ENCODE measurements at places on chromosomes 6 and 20.

DNA sequence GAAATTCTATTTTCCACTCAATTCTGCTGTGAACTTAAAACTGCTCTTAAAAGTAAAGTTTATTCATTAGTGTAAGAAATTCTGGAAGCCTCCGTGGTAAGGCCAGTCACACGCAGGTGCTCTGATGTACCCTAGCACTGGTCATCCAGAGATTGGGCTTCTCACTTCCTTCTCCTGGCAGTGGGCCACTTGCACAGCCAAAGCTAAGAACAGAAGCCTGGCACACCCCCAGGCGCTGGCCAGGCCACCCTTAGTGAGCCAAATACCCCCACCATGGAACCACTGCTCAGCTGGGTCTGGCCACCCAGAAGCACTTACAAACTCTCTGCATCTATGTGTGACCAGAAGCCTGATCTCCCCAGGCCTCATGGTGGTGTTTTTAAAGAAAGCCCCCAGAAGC is 35.3 kb upstream of the ARFGEF2 start:
- no peak for DNase-seq

GRCh38 chr20:19725814-19726525 is 32.1 kb upstream of the RIN2 start:
- DNase-seq, result no peak

DNA sequence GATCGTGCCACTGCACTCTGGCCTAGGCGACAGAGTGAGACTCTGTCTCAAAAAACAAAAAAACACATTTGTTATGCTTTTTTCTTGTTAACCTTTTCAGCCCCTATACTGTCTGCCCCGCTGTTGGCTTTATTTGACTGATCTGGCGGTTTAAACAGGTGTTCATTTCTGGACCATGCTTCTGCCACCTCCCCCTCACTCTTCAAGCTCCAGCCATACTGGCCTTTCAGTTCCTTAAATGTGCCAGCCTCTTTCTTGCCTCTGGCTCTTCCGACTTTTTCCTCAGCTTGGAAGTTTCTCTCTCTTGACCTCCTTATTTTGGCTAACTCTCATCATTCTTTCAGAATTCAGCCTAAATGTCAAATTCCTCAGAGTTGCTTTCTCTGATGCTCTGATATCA is 35.2 kb upstream of the TXLNB start:
- DNase-seq, result no peak

GRCh38 chr20:57396984-57397692 is 5.9 kb downstream of the RBM38 start:
- DNase-seq, result no peak

DNA sequence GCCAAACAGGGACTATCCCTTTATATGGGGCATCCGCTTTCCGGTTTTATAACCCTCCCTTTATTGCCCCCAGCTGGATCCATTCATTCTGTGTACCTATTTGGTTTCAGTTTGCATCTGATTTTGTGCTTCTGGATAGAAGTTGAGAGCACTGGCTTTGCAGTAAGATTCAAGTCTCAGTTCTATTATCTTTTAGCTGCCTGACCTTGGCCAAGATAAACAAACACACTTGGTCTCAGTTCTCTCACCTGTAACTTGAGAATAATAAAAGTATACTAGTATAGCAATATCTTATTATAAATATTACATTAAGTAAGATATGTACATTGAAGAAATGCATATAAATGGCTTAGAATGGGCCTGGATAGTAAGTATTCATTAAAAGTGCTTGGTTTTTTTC is 182.4 kb upstream of the TSHZ2 start:
- no peak for DNase-seq

DNA sequence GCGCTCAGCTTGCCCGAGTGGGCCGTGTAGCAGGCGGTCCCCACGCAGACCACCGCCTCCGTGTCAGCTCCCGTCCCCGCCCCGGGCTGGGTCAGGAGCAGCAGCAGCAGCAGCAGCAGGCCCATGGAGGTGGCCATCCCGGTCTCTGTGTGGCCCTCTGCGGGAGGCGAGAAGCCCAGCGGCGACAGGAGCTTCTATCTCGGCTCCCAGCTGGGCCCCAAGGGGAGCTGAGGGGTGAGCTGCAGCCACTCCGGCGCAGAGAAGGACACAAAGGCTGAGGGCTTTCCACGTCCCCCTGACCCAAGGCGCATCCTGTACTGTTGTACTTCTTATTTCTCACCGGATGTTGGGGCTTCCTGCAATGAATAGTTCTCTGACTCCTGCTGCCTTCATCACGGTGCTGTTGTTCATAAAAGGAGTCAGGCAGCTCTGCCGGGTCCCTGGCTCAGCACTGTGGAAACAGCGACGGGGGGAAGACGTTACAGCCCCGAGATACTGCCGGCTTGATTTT is at the start of gene CD93:
TSS of gene CD93 (minus strand) at position 269 of the 511 bp plus-strand sequence. CDS start at position 137, 132 bp downstream.
- no peak for DNase-seq

GRCh38 chr20:14956026-14956425 is 618.6 kb upstream of the FLRT3 start:
- DNase-seq, result no peak

DNA sequence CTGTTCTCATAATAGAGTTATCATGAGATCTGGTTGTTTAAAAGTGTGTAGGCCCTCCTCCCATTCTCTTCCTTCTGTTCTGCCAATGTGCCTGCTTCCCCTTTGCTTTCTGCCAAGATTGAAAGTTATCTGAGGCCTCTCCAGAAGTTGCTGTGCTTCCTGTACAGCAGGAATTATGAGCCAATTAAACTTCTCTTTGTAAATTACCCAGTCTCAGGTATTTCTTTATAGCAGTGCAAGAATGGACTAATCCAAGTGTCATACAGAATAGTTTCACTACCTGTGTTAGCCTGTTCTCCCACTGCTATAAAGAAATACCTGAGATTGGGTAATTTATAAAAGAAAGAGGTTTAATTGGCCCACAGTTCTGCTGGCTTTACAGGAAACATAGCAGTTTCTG is 100.0 kb downstream of the CD24 start:
- no peak for DNase-seq

DNA sequence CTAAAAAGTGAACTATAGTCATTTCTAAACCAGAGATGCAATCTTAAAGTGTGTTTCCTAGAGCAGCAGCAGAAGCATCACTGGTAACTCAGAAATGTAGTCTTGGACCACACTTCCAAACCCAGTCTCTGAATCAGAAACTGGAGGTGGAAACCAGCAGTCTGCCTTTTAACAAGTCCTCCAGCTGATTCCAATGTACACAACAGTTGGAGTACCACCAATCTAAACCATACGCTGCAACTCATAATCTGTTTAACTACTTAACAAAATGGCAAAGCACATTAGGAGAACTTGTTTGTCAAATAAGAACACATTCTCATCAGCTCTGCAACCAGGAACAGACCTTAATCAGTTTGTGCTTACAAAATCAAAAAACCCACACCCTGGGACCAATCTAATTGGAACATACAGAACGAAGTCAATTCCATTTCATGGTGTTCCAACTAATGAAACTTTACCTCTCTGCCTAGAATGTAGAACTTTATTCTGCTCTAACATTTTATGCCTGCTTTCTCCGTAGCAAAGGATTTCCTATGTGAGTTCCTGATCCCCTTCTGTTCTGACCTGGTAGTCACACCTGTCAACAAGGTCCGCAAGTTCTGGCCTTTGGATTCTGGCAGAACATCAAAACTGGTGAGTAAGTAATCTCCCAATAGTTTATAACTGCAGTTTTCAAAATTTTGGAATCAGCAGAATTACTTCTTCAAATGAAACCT is 390.4 kb downstream of the HTR1B start:
- DNase-seq, result no peak

DNA sequence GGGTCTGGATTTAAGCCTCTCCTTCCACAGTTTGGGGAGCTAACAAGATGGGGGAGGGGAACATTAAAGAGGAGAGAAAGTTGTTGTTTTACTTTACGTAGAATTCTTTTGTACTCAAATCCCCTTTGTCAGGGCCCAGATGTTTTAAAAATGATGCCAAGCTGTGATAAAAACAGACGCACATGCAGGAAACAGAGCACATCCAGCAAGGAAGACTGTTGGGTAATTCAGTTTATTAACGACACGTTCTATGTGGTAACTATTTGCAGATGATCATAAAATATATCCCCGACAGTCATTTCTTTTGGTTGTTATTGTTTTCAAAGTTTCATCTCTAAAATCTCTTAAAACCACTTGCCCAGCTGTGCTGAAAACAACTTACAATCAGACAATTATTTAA is 307.0 kb upstream of the PRDM1 start:
- DNase-seq, result no peak

- no peak for DNase-seq
These were observed 461.9 kb downstream of the QKI start for GRCh38 chr6:163876391-163876790.

- no peak for DNase-seq
These were observed 1.9 kb downstream of the NPEPL1 start for GRCh38 chr20:58694241-58695083.
